Stimulated activated CD4-positive, alpha-beta T cell treated with anti-CD3 and anti-CD28 coated beads, Interleukin-15, amount 100 ng/mL, for 48 hours (primary cell): ENCODE measurements at places on chromosomes 3 and 15.

DNA sequence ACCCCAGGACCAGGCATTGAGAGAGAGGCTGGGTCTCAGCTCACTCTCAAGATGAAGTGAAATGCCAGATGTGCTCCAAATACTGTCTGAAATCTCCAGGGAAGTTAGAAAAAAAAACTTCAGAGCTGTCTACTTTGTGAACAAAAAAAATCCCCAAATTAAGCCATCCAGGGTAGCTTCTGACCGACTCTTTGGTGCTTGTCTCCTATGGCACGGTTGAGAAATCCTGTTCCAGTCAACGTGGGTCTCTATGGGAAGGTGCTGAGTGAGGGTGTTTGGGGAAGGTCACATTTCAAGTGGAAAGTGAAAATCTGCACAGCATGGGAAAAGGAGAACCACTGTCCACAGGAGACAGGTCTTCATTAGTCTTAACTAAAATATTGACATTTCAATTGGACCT is 322.5 kb upstream of the CFAP20DC start:
- DNase-seq: no peak

DNA sequence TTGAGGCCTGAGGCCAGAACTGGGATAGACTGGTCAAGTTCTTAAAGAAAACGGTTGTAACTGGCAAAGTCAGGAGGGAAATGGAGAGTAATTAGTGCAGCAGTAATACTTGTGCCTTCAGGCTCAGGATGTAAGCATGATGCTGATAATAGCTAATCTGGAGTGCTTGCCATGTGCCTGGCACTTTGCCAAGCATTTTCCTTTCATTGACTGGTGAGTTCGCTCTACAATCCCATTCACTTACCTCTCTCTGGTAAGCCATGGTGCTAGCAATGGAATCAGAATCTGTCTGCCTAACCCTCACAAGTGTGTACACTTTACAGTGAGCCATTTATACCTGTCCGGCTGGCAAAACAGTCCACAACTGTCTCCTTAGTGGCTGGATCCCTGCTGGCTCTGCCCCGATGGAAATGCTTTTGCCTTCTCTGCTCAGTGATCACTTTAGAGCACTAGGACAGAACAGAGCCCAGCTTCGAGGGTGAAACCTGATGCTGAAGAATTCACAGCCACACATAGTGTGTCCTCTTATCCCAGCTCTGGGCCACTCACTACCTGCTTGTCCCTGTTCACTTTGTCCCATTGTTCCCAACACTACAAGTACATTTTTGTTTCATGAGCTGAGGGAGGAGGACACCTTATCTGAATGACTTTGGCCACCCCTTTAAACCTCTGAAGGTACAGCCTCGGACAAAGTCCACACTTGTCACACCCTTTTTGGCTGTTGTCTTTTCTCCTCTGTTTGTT is 10.3 kb downstream of the CHP1 start:
- DNase-seq: no peak

GRCh38 chr3:15667484-15667883 is 65.9 kb downstream of the BTD start:
- no peak for DNase-seq

DNA sequence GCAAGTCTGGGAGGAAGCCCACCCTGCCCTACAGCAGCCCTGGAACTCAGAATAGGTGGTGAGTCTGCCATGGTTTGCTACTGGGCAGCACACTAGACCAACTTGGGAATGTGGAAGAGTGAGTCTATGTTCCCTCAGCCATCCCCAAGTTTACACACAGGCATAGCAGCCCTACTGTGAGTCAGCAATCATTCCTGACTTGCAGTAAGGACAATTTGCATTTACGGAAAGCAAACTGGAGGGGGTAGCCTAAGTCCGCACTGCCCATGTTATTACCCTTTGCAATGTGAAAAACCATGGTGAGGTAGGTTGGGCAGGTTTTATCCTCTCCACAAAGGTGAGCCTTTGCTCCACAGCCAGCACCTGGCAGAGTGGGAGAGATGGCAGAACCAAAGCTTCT is 4.6 kb downstream of the TCTA start:
- no peak for DNase-seq

- no peak for DNase-seq
Measured at GRCh38 chr15:50321680-50322210, 33.3 kb downstream of the GABPB1 start.

- no peak for DNase-seq
Measured at GRCh38 chr3:162217647-162218046, 721.0 kb downstream of the OTOL1 start.

GRCh38 chr15:32909431-32909830 is 191.6 kb downstream of the GREM1 start:
- no peak for DNase-seq
